Daoy (cell line): ENCODE measurements at places on chromosomes 7 and 10. TPM values are rescaled to one million over a fixed set of nuclear protein-coding genes. Genes with fewer than 3 reads are reported as not detected.

Gene WDFY4
- total RNA-seq, result not detected in 2 replicates

Gene SDK1
- total RNA-seq, result 4.2 and 5.0 TPM in 2 replicates

Gene BMI1
- 83.7 and 96.8 TPM in 2 replicates for total RNA-seq

Gene CLEC5A
- not detected in 2 replicates for total RNA-seq

Gene AKR1C2
- total RNA-seq, result 1.4 and 1.9 TPM in 2 replicates

GRCh38 chr10:130455111-130455695 lies 319.0 kb downstream of the GLRX3 start:
- no peak for DNase-seq

DNA sequence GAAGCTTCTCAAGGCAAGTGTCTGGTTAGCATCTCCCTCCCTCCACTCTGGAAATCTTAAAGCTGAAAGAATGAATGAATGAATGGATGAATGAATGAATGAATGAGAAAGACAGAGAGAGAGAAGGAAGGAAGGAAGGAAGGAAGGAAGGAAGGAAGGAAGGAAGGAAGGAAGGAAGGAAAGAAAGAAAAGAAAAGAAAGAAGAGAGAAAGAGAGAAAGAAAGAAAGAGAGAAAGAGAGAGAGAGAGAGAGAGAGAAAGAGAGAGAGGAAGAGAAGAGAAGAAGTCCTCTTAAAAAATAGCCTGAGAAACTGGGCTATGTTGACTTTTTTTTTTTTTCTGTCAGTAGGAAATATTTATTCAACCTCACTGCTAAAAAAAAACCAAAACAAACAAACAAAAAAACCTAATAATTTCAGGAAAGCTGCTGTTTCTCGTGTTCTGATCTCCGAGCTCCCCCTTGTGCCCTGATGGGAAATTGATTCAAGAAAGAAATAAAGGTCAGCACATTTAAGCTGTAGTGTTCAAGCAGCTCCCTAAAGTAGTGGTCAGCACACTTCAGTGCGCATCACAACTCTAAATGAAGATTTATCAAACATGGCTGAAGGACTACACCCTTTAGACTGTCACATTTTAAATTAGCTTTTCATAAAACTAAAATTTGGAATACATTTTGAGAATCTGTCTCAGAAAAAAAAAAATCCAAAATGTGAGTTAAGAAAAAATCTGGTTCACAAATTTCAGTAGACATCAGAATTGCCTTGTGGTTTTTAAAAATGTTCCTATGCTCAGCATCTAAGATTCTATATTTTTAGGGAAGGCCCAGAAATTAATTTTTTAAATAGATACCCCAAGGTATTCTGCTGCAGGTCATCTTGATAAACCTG lies 154.3 kb downstream of the ELAPOR2 start:
- peak; percentile 4 for DNase-seq

- DNase-seq, result no peak
Observed at GRCh38 chr7:157150882-157151281, 12.2 kb downstream of the UBE3C start.

DNA sequence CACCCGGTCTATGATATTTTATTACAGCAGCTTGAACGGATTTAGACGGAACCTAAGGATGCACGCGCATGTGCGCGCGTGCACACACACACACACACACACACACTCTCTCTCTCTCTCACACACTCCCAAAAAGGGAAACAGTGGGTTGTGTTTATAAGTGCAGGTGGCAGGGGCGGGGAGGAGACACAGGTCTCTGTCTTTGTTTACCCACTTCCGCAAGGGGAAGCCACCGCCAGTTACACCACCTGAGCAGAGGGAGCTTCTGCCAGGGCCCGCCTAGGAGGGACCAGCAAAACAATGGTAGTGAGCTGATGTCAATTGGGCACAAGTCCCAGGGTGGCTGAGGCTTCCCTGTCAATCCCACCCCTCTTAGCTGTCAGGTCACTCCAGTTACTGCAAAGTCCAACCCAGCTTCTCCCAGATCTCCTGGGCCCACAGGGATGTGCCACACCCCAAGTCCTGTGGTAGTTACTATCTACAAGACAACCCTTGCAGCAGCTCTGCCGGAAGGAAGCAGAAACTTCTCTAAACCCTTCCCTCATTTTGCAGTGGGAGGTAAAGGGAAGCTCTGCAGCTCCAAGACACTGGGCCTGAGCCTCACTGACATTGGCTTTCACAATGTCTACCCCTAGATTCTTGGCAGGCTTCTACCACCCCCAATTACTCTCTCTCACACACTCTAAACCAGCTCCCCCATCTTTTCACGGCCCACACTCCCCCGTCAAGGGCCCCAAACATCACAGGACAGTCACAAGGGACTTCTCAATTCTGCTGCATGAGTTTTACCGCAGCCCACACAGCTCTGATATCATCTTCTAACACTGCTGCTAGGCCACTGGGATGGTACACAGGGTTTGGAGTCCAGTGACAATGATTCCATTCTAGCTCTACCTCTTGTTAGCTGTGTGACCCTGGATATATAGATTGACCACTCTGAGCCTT lies 17.6 kb downstream of the ANXA11 start:
- no peak for DNase-seq

- no peak for DNase-seq
Observed at GRCh38 chr7:34184466-34184865, 279.1 kb downstream of the BMPER start.

DNA sequence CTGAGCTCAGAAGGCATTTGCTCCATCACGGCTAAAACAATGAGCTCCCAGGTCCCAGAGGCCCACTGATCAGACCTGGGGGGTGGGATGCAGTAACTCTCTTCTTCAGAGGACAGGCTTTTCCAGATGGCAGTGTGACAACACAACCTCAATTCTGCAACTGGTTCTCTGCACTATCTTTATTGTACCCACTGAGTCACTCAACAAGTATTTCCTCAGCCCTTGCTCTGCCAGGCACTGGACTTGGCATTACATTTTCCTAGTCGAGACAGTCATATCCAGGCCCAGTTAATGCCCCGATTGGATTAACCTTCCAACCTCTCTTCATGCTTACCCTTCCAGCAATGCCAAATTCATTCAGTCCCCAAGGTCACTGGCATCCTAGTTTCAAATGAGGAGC lies 72.6 kb downstream of the JAZF1 start:
- peak; percentile 70 for DNase-seq

DNA sequence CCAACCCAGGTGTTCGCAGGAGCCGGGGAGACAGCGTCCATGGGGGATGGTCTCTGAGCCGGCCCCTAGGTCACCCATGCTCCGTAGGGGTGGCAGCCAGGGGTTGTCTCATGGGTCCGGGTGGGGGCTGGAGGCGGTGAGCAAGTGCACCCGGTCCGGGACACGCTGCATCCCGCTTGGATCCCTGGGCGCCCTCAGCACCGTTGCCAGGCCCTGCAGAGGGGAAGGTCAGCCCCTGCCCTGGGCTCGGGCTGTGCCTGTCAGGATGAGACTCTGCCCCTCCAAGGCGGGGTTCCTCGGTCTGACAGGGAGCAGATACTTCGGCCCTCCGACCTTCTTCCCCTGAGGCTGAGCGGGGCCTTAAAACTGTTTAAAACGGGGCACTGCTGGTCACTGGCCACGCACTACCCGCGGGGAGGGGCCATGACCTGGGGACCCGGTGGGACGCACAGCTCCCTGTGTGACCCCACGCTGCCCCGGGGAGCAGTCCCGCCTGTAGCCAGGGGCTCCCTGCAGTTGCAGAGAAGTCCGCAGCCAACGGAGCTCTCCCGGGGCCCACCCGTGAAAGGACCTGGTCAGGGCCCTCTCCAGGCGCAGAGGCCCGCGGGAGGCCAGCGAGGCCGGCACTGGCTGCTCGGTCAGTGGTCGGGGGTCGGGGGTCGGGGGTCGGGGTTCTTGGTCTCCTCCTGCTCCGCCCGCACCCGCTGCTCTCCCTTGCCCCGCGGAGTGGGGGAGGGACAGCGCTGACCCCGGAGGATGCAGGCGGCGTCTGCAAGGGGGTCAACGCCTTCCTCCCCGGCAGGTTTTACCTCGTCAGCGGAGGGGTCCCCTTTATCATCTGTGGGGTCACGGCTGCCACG lies 33.4 kb upstream of the KNDC1 start:
- no peak for DNase-seq

- DNase-seq, result no peak
Observed at GRCh38 chr10:132452216-132452650, 55.2 kb downstream of the PWWP2B start.

- DNase-seq, result no peak
Observed at GRCh38 chr10:94005050-94005449, 11.3 kb downstream of the PLCE1 start.

- DNase-seq, result no peak
Observed at GRCh38 chr7:1103789-1104515, 16.0 kb downstream of the GPER1 start.

- DNase-seq, result no peak
Observed at GRCh38 chr7:150850273-150850672, 2.0 kb upstream of the AOC1 start.
